Effector CD8-positive, alpha-beta T cell (primary cell): ENCODE measurements at places on chromosomes 4 and X.
A peak's percentile ranks its signal among the peaks of the same experiment; 100 is the strongest.

- no peak for DNase-seq
Measured at GRCh38 chrX:48475296-48475695, 703 bp upstream of the FTSJ1 start.

DNA sequence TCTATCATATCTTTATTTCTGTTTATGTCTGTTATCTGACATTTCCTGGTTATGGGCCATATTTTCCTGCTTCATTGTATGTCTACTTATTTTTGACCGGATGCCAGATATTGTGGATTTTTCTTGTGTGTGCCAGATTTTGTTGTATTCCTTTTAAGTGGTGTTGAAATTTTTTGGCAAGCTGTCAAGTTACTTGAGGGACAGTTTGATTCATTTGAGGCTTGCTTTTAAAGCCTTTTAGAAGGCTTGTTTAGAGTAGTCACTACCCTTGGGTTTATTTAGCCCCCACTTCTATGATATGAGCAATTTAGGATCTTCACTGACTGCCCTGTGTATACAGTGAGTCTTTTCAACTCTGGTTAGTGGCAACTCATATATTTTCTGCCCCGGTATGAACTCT is 29.2 kb upstream of the NPY2R start:
- DNase-seq, result no peak

DNA sequence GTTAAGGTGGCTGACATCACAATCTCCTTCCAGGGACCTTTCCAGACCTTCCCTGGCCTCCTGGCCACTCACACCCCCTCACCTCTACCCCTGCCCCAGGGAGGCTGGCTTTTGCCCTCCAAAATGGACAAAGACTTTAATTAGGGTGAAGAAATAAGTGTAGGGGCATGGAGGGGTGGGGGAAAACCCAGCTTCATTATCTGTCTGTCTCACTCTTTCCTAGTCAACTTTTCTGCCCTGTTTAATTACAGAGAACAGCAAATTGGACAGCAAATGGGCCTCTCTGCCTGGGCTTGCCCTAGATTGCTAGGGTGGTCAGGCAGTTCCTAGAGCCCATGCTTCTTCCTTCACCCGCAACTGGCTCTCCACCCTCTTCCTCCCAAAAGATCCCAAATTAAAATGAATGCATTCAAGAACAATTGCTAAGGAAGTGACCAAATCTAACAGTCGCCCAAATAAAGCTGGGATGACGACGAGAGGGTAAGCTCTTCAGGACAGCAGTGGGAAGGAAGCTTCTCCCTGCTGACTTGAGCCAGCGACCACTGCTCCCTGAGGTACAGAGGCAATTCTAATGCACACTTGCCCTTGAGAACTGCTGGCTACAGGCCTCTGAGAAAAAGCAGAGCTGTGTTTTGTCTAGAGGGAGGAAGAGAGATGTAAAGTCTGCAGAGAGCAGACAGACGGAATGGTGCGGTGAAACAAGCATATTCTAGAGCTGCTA is 12.4 kb downstream of the RAI2 start:
- DNase-seq, result no peak

- no peak for DNase-seq
Measured at GRCh38 chr4:128393101-128393704, 105.6 kb upstream of the PGRMC2 start.

GRCh38 chr4:14871676-14872430 is 130.4 kb upstream of the CPEB2 start:
- DNase-seq, result peak; percentile 0

GRCh38 chr4:109298279-109299010 is 4.0 kb downstream of the COL25A1 start:
- no peak for DNase-seq

DNA sequence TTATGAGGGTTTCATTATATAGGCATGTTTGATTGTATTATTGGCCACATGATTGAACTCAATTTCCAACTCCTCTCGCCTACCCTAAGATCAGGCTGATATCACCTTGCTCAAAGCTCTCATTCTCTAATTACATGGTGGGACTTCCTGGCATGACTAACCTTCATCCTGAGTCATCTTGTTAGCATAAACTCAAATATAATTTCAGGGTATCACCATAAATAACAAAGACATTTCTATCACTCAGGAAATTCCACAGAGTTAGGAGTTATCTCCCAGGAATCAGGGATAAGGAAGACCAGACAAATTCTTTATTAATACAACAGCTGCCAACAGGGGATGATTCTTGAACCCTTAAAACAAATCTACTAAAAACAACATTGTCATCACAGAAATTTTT is 90.7 kb downstream of the NDST3 start:
- no peak for DNase-seq

- DNase-seq, result no peak
Measured at GRCh38 chr4:70522626-70523025, 4.3 kb downstream of the AMTN start.

DNA sequence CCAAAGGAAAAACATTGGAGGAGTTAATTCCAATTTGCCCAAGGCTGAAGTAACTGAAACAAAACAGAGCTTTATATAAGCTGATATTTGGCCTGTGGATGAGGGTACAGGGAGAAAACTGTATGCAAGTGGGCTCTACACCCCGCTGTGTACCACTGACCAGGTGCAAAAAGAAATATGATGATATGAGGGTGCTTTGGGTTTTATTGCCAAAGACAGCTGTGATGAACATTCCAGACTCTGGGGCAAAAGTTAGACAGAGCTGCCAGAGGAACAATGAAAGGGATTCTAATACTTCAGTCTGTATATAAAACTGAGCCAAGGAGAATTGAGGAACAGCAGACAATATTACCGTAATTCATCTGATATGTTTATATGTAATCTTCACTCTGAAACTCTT is 117.4 kb downstream of the MID1 start:
- DNase-seq, result no peak

DNA sequence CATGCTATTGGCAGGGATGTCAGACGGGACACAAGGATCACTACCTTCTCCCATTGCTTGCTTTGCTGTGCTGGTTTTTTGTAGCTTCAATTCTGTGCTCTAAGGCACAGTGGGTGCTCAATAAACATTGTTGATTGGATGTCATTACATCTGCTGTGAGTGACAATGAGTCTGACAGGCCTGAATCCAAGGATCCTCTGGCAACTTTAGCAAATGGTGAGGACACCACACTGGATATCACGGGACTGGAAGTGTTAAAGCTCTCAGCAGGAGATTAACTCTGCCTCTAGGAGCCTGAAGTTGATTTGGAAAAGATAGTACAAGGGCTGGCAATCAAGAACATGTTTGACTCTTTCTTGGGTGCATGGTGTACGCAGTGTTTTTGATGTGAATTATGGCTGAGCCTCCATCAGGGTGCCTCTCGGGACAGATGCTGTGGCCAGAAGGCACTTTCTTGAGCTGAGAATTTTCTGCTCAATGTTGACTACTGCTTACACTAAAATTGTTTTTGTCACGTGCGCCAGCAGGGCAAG is 217.9 kb downstream of the ARAP2 start:
- no peak for DNase-seq

- DNase-seq, result no peak
Measured at GRCh38 chr4:105093975-105094374, 52.7 kb upstream of the TET2 start.

DNA sequence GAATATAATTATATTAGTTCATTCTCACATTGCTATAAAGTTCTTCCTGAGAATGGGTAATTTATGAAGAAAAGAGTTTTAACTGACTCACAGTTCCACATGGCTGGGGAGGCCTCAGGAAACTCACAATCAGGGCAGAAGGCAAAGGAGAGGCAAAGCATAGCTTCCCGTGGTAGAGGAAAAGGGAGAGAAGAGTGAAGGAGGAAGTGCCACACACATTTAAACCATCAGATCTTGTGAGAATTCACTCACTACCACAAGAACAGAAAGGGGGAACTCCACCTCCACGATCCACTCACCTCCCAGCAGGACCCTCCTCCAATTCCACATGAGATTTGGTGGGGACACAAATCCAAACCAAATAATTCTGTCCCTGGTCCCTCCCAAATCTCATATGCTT is 773.4 kb upstream of the INTU start:
- DNase-seq, result no peak

- no peak for DNase-seq
Measured at GRCh38 chrX:133913658-133914388, 71.6 kb downstream of the GPC3 start.

DNA sequence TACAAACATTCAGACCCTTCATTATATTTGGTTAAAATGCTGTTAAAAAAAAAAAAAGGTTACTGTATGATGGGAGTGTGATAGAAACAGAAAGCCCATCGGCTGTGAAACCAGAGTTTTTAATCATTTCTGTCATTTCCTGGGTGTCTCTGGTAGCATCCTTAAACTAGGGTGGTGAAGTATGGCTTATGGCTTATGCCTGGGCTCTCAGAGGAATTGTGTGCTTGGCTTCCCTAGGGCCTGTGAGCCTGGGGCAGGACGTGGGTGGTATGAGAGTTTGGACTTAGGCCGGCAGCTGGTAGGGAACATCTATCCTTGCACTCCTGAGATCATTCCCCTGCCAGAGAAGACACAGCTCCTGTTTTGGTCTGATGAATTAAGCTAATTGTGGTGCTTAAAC is 52.2 kb downstream of the DCUN1D4 start:
- DNase-seq, result no peak

- no peak for DNase-seq
Measured at GRCh38 chrX:68894142-68894512, 65.3 kb downstream of the EFNB1 start.
